ENCODE measurements at places on chromosomes 1 and 21. TPM values are rescaled to one million over a fixed set of nuclear protein-coding genes. Genes with fewer than 3 reads are reported as not detected.

CLDN8 gene
- total RNA-seq = 2.5 TPM

MX2 gene
- 2.0 TPM for total RNA-seq

C2CD4D gene
- total RNA-seq = 0.43 TPM

FLVCR1 gene
- 20.5 TPM for total RNA-seq

BTBD19 gene
- 10.3 TPM for total RNA-seq

IRF6 gene
- 67.4 TPM for total RNA-seq

CELA3A gene
- not detected for total RNA-seq

RIIAD1 gene
- total RNA-seq = 3.6 TPM

Data from type B pancreatic cell (in vitro differentiated cells).